ENCODE measurements at places on chromosomes 4 and X. TPM values are rescaled to one million over a fixed set of nuclear protein-coding genes. Genes with fewer than 3 reads are reported as not detected.

The MID1 gene
- 1.6 TPM for total RNA-seq

The RAB39B gene
- total RNA-seq, result 13.4 TPM

The PPBP gene
- not detected for total RNA-seq

The COX7B gene
- total RNA-seq, result 256 TPM

The DRD5 gene
- total RNA-seq, result not detected

The MAGEA4 gene
- total RNA-seq, result not detected

The JCHAIN gene
- total RNA-seq, result 1,325 TPM

The GYG2 gene
- not detected for total RNA-seq

The RHOXF2 gene
- total RNA-seq, result not detected

The GRK4 gene
- 8.9 TPM for total RNA-seq

The SSX2 gene
- not detected for total RNA-seq

The C4orf46 gene
- 28.9 TPM for total RNA-seq

The CCDC149 gene
- total RNA-seq, result not detected

The F8A3 gene
- total RNA-seq, result 5.8 TPM

The ITGB1BP2 gene
- 7.5 TPM for total RNA-seq

The ASB9 gene
- total RNA-seq, result not detected

The LRIT3 gene
- 0.11 TPM for total RNA-seq

The ALB gene
- total RNA-seq, result not detected

The SMIM31 gene
- not detected for total RNA-seq

The ZNF182 gene
- 9.7 TPM for total RNA-seq

The PPP1R2C gene
- not detected for total RNA-seq

The GDPD2 gene
- not detected for total RNA-seq

The PTCHD1 gene
- not detected for total RNA-seq

The ZDHHC15 gene
- not detected for total RNA-seq

The RADX gene
- 35.7 TPM for total RNA-seq

The ZAR1 gene
- not detected for total RNA-seq

The CDX4 gene
- not detected for total RNA-seq

The EGFL6 gene
- not detected for total RNA-seq

The JAKMIP1 gene
- total RNA-seq, result 4.0 TPM

The TMPRSS11A gene
- total RNA-seq, result not detected

The SGCB gene
- total RNA-seq, result 20.2 TPM

The SEPTIN11 gene
- total RNA-seq, result 43.2 TPM

The UNC5C gene
- not detected for total RNA-seq

The WDR13 gene
- 58.5 TPM for total RNA-seq

The XAGE2 gene
- not detected for total RNA-seq

The MTNR1A gene
- not detected for total RNA-seq

The G6PD gene
- 47.1 TPM for total RNA-seq

The PLP2 gene
- total RNA-seq, result 54.3 TPM

The SLC2A9 gene
- total RNA-seq, result not detected

The SPIN2A gene
- total RNA-seq, result 1.3 TPM

The RBM46 gene
- total RNA-seq, result not detected

The SPANXA2 gene
- total RNA-seq, result not detected

The GPRASP3 gene
- total RNA-seq, result not detected

The NAA11 gene
- total RNA-seq, result not detected

Measured in OCI-LY7 (cell line).